Neural progenitor cell (in vitro differentiated cells): ENCODE measurements at places on chromosomes 16 and 17. TPM values are rescaled to one million over a fixed set of nuclear protein-coding genes. Genes with fewer than 3 reads are reported as not detected.

GRCh38 chr17:49406421-49407061, 8.1 kb downstream of the PHB1 start:
- no peak for DNase-seq

DNA sequence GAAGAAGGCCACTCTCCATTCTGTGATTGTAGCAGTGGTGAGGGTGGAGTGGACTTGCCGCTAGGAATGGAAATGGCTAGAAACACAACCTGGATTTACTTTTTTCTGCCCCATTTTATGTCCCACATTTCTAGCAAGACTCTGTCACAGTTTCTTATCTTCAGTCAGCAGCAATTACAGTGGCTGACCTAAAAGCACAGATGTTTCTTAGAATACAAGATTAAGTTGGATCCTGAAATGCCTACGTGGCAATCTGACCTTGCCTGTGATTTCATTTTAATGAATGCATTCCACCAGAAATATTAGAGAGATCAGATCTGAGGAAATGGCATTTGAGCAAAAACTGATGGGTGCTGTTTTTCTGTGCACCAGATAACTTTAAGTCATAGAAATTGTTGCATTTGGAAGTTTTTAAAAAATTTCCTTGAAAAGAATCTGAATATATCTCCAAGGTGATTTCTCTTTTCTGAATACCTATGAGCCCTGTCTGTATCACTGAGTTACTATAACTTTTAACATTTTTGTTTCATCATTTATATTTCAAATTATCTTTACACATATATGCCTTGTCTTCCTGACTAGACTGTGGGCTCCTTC, 5.4 kb downstream of the HEATR3 start:
- no peak for DNase-seq

GRCh38 chr17:38745545-38745944, 2.6 kb downstream of the PCGF2 start:
- DNase-seq, result no peak

SLC38A8 gene
- not detected in 2 replicates for total RNA-seq

MT1F gene
- 1.1 TPM in 1 of 2 replicates, not detected in the other for total RNA-seq

KRT39 gene
- not detected in 2 replicates for total RNA-seq

GRCh38 chr16:51818342-51818944, 667.4 kb upstream of the SALL1 start:
- peak; percentile 74 for DNase-seq

GRCh38 chr16:56041556-56042140, 149.6 kb upstream of the GNAO1 start:
- DNase-seq, result peak; percentile 76

- DNase-seq, result peak; percentile 21
Observed at GRCh38 chr16:64206862-64207261, 915.0 kb downstream of the CDH11 start.

MRPS7 gene
- 43.3 and 48.7 TPM in 2 replicates for total RNA-seq

EPX gene
- total RNA-seq, result not detected in 2 replicates

DNA sequence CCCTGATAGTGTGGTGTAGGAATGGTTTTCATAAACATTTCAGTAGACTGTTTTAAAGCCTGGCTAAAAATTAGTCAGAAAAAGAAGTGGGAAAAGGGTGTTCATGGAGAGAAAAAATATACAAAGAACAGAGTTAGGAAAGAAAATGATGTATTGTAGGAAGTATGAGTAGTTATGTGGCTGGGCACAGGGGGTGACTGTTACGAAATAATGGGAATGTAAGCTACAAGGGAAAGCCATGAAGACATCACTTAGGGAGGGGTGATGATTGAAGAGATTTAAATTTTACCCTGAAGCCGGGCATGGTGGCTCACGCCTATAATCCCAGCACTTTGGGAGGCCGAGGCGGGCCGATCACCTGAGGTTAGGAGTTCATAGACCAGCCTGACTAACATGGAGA, 55.3 kb downstream of the NUP88 start:
- DNase-seq, result no peak

GRCh38 chr16:2040041-2040786, 7.4 kb downstream of the NTHL1 start:
- no peak for DNase-seq

GRCh38 chr16:622920-623280, 7.9 kb upstream of the WFIKKN1 start:
- DNase-seq, result no peak

DNA sequence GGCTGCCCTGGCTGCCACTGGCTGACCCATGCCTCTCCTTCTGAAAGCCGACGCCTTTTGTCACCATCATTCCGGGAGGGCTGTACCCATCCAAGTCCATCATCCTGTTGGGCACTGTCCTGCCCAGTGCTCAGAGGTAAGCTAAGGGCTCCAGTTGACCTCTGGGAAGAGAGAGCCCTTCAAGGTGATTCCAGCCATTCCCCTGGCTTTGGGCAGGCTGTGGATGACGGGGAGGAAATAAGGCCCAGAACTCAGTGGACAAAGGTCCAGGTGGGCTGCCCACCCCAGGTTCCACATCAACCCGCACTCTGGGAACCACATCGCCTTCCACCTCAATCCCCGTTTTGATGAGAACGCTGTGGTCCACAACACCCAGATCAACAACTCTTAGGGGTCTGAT, 45.8 kb downstream of the NOS2 start:
- DNase-seq, result no peak

GRCh38 chr16:50992350-50993032, 158.6 kb downstream of the SALL1 start:
- no peak for DNase-seq

SSTR5 gene
- total RNA-seq, result not detected in 2 replicates

- peak; percentile 86 for DNase-seq
Observed at GRCh38 chr17:8151120-8151640, 1.0 kb downstream of the PER1 start.

SCIMP gene
- total RNA-seq, result not detected in 2 replicates

TMEM220 gene
- total RNA-seq, result 0.28 and 1.5 TPM in 2 replicates
